ENCODE measurements at places on chromosomes 1 and 21. TPM values are rescaled to one million over a fixed set of nuclear protein-coding genes. Genes with fewer than 3 reads are reported as not detected.

GRCh38 chr1:4709641-4710040, 55.2 kb downstream of the AJAP1 start:
- no peak for DNase-seq

DNA sequence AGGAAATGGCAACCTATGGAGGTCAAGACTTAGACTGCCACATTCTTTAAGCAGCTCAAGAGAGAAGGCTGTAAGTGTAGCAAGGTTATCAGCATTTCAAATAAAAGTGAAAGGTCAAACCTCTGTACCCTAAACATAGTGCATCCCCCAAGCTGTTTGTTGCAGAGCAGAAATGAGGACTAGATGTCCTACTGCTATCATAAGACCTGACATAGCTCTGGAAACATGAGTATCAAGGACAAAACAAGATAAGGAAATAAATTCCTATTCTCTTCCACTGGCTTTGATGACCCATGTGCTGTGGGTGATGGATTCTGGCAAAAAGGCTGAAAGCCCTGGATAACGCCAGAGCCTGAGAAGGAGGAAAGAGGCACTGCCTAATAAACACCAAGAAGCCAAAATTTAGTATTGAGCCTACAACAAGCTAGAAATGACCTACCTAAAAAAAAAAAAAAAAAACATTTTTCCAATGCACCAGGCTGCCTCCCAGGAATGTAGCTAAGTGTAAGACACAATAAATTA, 35.9 kb downstream of the URB1 start:
- DNase-seq: no peak

DNA sequence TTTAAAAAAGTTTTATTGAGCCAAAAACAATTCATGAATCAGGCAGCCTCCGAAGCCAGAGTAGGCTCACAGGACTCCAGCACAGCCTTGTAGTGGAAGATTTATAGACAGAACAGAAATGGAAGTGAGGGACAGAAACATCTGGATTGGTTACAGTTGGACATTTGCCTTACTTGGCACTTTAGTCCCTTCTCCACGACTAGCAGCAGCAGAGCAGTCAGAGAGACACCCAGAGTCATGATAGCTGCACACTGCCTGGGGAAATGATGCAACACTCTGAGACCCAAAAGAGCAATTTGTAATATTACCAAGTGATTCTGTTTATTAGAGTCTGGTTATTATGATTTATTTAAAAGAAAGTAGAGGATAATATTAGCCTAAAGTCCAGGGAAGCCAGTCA, 72.2 kb upstream of the KRTAP11-1 start:
- DNase-seq: no peak

GRCh38 chr1:168374566-168374965, 93.9 kb downstream of the TBX19 start:
- no peak for DNase-seq

DNA sequence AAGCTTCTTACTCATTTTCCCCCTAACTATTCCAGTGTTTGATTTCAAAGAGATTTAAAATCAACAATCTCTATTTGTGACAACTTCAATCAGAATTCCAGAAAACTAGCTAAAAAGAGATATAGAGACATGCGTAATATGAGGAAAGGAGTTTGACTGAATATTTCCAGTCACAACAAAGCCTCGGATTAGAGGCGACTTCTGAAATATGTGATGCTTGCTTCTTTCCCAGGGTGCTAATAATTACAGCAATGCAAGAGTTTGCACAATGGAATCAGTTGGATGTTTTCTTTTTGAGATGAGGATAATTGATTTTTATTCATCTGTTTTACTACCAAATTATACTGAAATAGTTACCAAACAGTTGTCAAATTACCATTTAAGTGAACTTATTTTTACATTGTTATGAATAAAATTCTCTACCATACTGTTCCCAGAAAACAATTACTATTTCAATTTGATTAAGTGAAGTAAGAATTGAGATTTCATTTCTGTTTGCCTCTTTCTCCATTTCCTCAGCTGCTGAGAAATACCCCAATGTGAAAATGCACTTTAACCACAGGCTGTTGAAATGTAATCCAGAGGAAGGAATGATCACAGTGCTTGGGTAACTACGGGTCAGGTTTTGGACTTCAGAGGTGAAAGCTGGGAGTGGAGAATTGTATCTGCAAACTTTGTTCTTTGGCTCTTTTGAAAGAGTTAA, 28.1 kb downstream of the KMO start:
- no peak for DNase-seq

- DNase-seq: no peak
Measured at GRCh38 chr1:235133086-235133485, 4.4 kb upstream of the TOMM20 start.

DNA sequence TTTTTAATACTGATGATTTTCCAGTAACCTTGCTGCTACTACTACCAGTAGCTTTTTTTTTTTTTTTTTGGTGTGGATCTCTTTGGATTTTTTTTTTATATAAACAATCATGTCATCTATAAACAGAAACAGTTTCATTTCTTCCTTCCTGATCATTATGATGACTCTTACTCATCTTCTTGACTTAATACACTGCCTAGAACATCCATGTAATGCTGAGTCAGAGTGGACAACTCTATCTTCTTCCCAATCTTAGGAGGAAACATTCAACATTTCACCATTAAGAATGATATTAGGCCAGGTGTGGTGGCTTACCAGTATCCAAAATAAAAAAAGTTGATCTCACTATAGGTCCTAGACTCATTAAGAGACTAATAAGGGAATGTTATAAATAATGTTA, 69.1 kb downstream of the RUSC1 start:
- no peak for DNase-seq

DNA sequence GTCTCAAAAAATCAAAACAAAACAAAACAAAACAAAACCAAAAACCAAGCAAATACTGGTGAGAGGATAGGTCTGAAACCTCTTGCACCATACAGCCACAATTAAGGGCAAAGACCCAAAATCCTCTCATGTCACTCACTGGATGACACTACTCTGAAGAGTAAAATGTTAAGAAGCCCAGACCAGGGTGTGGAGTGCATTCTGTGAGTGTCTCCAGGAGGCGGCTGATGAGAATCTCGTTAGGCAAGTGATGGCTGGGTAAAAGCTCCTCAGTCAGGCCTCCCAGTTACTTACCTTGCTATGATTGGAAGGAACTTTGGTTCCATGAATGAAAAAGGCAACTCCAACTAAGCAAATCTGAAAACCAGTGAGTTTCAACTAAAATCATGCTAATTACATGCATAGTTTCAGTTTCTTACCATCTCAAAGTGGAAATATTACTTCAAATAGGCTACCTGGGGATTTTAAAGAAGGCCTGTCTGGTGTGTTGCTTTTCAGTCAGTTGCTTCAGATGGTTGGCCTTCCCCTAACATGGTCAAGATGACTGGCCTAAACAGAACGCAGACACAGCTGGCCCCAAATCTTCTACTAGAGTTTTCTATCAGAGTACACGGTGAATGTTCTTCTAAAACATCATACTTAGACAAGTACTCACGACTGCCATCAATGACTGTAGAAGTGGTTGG, 95.1 kb downstream of the KIAA0319L start:
- DNase-seq: peak; percentile 35

GRCh38 chr1:93907718-93908117, 1.5 kb downstream of the GCLM start:
- DNase-seq: no peak

DNA sequence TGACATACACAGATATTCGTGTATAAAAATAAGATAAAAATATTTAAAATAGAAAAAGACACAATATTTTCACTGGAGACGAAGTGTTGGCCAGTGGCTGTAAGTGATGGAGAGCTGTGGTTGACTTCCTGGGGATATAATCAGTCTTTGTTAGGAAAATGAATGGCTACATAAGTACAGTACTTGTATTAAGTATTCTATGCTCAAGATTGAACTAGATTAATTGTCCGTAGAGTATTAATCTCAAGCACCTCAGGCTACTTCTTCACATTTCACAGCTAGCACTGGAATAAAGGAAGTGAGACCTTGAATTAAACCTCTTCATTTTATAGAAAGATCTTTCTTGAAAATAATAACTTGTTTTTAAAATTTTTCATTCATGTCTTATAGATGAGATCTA, 39.0 kb upstream of the RGS5 start:
- DNase-seq: no peak

DNA sequence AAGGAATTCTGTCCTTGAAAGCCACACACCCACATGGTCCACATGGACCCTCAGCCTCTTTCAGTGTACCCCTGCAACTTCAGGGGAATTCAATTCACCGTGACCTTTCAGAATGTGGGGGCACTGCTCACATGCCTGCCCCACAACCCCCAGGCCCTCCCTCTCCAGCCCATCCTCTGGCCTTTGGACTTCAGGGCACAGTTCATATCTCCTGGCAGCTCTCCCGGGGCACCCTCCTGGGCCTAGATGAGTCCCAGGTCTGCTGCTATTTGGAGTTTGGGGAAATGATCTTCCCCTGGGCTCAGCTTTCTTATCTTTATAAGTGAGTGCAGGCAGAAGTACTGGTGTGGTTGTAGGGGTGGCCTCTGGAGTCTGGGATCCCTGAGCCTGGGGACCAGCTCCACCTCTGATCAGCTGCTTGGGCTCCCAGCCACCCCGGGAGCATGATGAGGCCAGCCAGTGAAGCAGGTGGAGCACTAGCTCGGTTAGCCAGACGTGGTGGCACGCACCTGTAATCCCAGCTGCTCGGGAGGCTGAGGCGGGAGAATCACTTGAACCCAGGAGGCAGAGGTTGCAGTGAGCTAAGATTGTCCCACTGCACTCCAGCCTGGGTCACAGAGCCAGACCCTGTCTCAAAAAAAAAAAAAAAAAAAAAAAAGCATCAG, 15.8 kb downstream of the C1orf167 start:
- DNase-seq: no peak

- no peak for DNase-seq
Measured at GRCh38 chr1:1132956-1133750, 17.3 kb upstream of the C1orf159 start.

DNA sequence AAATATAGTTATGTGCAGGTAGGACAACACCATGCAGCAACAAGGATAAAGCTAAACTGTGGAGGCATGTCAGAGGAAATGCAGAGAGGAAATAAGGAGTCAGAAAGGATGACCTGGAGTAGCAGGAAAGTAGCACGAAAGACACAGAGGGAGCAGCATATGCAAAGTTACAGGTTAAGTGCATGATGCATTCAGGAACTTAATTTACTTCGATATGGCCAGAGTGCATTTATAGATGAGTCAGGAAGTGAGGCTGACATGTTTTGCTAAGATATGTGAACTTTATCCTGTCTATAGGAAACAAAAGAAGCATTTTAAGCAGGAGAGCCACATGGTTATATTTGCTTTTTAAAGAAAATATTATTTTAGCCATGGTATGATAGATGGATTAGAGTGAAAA, 15.4 kb upstream of the MUTYH start:
- no peak for DNase-seq

GRCh38 chr1:7257225-7257624, 472.0 kb downstream of the CAMTA1 start:
- DNase-seq: no peak

DNA sequence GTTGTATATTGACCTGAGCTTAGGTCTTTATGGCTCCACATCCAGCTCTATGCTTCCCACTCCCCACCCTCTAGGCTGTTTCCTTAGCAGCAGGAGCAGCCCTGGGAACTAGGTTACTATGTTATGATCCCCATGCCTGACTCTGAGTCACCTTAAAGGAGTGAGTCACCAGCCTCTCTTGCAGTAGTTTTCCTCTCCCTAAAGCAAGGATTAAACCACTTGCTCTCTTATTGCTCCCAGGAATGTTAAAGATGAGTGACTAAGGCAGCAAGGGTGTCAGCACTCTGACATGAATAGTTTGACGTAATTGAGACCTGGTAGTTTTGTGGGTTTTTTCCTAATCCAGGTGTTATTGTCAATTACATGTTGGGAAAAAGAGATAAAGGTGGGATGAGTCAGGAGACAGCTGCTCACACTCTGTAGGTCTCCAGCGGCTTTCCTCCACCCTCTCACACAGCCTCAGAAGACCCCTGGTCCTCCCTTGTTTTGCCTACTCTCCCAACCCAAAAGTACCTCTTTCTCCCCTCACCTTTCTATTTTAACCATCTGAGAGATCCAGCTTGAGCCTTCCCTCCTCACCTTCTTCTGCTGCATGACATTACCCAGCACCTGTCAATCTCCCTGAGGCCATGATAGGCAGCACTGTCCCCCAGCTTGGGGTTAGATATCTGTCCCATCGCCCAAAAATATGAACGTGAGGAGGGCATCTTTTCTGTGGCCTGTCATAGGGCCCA, 369.1 kb upstream of the VAMP3 start:
- DNase-seq: no peak

- DNase-seq: peak; percentile 77
Measured at GRCh38 chr1:235074523-235075047, 54.1 kb downstream of the TOMM20 start.

DNA sequence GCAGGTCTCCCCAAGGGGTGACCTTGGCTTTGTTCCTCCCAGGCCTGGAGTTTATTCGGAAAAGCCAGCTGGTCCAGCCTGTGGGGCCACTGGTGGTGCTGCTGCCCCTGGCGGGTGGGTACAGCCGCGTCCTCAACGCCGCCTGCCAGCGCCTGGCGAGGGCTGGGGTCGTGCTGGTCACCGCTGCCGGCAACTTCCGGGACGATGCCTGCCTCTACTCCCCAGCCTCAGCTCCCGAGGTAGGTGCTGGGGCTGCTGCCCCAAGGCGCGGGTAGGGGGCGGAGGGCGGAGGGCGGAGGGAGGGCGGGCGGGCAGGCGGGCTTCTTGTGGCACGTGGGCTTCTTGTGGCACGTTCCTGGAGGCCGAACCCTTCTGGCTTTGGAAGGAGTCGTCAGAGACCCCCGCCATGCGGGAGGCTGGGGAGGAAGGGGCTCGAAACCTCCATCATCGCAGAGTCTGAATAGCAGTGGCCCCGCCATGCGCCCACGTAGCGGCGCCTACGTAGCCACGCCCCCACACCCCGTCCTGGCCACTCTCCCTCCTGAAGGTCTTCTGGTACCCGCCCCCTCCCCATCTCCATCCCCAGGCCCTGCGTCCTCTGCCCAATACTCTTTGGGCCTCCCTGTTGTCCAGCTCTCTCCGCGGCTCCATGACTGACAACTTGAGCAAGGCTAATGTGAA, 16.7 kb downstream of the PCSK9 start:
- DNase-seq: no peak

- DNase-seq: no peak
Measured at GRCh38 chr1:16124377-16125087, 31.3 kb downstream of the EPHA2 start.

GRCh38 chr1:116674011-116674531, 6.5 kb upstream of the IGSF3 start:
- no peak for DNase-seq

DNA sequence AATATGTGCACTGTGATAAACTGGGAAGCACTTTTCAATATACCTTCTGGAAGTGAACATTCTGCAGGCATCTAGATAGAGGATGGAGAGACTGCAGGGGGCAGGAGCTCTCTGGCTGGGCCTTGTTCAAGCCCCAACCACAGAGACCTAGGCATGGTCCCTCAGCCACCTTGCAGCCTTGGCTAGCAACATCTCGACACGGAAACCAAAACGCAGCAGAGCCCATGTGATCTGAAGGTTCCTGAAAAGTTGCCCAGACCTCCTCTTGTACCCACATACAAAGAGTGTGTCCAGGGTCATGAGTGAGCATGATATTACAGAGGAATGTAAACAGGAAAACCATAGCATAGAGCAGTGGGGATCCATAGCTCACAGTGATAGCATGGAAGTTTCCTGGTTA, 33.1 kb upstream of the SAMD11 start:
- DNase-seq: no peak

Gene TRABD2B
- total RNA-seq: not detected

Gene RGS21
- not detected for total RNA-seq

Gene MSH4
- 0.14 TPM for total RNA-seq

Gene PDC
- not detected for total RNA-seq

Gene LIPI
- not detected for total RNA-seq
